Naive thymus-derived CD4-positive, alpha-beta T cell (primary cell): ENCODE measurements at places on chromosomes 6 and 20. TPM values are rescaled to one million over a fixed set of nuclear protein-coding genes. Genes with fewer than 3 reads are reported as not detected.

DNA sequence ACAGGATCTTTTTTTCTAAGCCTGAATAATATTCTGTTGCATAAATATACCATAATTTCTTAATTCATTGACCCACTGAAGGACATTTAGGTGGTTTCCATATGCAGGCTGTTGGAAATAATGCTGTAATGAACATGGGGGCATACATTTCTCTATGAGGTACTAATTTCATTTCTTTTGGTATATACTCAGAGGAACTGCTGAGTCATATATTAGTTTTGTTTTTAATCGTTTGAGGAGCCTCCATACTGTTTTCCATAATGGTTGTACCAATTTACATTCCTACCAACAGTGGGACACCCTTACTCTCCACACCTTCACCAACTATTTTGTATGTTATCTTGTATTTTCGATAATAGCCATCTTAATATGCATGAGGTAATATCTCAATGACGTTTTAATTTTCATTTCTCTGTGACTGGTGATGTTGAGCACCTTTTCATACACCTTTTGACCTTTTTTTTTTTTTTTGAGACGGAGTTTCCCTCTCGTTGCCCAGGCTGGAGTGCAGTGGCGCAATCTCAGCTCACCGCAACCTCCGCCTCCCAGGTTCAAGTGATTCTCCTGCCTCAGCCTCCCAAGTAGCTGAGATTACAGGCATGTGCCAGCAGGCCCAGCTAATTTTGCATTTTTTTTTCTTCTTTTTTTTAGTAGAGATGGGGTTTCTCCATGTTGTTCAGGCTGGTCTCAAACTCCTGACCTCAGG, 187.4 kb downstream of the RNGTT start:
- no peak for DNase-seq

DNA sequence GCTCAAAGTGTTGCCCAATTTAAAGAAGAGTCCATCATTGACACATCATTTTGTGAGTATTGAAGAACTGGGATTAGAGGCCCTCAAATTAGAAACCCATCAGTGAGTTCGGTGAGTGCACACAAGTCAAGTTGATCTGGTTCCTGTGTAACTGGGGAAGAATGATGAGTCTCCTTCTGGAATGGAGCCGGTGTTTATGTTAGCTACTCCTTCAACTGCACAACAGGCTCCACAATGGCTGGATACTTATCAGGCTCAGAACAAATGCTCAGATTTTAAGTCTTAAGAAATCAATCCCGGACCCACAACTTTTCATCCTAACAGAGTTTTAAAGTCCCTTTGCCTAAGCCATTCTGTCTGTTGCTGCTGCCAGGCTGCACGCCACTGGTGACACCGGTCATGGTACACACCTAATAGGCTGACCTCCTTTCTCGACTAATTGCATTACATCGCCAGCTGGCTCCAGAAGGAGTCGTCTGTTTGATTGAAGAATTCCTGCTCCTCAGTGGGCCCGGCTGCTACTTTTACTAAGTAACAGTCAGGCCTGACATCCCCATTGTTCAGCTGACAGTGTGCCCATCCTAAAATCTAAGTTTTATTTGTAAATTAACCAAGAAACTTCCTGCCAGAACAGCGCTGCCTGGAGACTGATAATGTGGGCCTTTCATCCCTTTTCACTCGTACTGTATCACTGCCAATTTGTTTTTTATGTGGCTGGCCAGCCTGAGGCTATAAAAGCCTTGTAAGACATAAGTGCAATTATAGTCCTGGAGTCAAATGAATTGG, 130.4 kb downstream of the INSM1 start:
- no peak for DNase-seq

DNA sequence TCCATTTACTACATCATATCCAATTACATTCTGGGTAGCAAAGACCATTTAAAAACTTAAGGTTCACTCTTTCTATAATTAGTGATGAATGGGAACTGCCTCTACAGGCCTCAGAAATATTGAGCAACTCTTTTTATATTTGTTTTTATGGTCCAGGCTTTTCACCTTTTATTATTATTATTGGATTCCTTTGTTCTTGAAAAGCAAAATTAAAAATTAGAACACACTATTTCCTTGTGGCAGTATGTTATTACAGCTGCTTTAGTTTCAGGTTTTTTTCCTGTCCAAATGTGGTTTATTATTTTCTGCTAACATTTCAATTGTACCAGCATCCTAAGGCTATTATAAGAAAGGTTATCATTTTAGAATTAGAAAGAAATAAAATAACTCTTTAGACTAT, 150.1 kb downstream of the FARS2 start:
- no peak for DNase-seq

GRCh38 chr6:125346201-125346925, 44.6 kb upstream of the HDDC2 start:
- no peak for DNase-seq

The TRIM40 gene
- not detected for polyA plus RNA-seq

The KCNS1 gene
- polyA plus RNA-seq, result 0.08 TPM
